ENCODE measurements at places on chromosomes 2 and 18.
A peak's percentile ranks its signal among the peaks of the same experiment; 100 is the strongest.

DNA sequence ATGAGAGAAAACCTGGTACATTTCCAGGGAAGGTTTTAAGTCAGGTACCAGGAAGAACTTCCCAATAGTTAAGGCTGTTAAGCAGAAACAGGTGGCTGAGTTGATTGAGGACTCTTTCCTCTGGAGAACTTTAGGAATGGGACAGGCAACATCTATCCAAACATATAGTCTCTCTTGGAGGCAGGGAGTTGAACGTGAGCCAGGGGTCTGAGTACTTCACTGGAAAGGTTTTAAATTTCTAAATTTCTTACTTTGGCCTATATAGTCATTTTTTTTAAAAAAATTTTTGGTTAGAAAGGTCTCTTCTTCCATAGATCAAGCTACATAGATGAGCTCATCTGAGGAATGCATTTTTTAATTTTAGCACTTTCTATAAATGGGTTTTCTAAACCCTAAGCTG is 261.4 kb upstream of the TCF4 start:
- DNase-seq = no peak

DNA sequence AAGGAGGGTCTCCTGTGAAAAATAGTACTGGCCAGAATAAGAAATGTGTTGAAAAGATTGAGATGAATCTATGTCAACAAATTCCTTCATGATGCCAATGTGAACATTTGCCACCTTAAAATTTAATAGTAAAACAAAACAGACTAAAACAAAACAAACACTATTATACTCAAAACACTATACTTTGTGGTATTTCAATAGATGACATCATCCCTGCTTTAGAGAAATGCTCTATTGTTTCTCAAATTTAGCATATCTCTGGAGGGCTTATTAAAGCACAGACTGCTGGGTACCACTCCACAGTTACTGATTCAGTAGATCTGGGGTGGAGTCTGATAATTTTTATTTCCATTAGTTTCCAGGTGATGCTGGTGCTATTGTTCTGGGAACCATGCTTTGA is 579.4 kb upstream of the FAM98A start:
- no peak for DNase-seq

GRCh38 chr2:68487773-68488355 is 20.5 kb downstream of the APLF start:
- DNase-seq = peak; percentile 61

GRCh38 chr2:241356871-241357260 is 781 bp downstream of the FARP2 start:
- DNase-seq = peak; percentile 19

- no peak for DNase-seq
Observed at GRCh38 chr2:212970132-212970531, 181.3 kb downstream of the IKZF2 start.

DNA sequence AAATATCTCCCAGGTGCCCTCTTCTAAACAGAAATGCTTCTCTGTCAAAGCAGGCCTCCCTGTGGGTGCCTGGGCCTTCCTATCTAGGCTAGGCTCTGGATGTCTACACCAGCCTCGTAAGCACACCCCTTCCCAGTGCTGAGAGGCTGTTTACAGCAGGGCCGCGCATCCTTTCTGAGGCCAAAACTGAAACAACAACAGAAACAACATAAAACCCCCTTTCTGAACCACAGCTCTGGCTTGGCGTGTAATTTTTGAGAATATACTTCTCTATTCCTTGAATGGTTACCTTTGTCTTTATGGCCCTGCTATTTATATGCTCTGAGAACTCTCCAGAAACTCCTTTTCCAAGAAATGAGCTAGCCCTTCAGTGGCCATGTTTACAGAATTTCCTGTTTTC is 118.4 kb downstream of the BCL2L11 start:
- DNase-seq = no peak

DNA sequence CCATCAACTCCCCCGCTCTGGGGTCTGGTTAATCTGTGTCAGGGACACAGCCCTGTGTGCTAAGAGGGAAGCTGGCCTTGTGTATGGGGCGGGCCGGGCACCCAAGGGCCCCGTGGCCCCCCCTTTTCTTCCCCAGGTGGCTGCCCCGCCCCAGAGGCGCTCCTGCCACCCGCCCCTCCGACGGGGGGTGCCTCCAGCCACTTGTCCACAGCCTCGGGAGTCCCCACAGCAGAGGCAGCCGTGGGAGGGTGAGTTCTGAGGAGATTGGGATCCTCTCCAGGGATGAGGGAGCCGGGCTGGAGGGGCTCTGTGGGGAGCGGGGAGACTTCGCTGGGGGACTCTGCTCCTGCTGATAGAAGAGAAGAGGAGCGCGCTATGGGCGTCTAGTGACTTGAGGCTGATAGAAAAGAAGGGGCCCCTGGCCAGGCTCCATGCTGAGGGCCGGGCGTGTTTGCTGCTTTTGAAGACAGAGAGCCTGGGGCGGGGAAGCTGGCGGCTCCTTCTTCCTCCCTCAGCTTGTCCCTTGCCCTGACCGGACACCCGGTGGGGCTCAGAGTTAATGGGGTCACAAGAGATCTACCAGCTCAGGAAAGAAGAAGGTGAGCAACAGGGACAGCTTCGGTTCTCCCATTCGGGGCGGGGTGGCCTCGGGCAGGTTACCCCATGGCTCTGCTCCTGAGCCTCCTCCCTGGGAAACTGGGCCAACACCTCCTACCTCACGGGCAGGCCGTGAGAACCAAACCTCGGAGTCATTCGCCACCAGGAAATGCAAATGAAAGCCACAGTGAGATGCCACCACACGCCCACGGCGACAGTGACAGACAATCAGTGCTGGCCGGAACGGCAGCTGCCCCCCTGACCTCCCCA is 89.4 kb upstream of the TAF1B start:
- no peak for DNase-seq

DNA sequence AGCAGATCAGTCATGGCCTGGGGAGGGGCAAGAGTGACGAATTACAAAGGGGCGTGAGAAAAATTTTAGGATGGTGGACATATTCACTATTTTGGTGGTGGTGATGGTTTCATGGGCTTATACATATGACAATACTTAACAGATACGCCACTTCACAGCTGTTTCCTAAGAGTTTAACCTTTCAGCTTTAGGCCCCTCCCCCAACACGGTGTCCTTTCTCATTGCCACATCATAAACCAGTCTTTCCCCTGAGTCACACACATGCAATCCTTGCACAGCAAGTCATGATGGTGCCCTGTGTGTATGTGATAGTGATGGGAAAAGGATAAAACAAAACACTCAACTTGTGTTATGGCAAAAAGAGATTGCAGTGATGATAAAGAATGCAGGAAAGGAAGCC is 47.6 kb upstream of the IL1R1 start:
- DNase-seq = peak; percentile 62

- no peak for DNase-seq
Observed at GRCh38 chr18:8856212-8856611, 150.9 kb downstream of the MTCL1 start.

DNA sequence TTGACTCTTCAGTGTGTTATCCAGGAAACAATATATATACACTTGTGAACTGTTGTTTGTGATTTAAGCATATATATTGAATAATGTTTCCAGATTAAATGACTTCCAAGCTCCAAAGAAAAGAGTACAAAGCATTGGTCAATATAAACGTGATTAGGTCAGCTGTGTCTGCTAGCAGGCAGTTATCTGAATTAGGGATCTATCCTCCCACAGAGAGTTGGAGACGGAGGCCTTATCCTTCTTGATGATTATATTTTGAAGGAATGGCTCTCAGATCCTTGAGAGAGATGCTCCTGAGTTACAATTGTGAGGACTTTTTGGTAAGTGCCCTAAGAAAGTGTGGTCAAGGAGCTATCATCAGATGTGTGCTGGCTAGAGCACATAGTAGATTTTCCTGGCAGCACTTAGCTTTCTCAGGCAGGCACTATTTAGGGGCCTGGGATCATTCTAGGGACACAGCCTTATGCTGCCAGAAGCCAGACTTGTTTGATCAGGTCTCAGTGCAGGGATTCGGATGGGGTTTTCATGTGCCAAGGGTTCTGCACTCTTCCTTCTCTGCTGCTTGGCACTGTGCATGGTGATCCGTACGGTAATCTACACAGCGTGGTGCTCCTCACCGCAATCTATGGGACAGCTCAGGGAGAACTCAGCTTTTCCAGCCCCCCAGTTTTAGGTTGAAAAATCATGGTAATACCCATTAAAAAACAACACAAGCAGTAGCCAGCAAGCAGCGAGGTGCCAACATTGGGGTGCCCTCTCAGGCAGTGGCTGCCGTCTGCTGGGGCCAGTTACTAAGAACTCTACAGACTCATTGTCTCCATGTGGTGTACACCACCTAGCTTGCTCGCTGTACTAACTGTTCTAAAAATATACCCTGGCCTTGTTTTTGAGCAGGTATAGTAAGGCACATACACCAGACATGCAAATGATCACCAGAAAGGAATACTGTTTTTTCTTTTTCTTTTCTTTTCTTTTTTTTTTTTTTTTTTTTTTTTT is 8.0 kb upstream of the ZDBF2 start:
- DNase-seq = no peak

GRCh38 chr18:10025711-10026670 is 112.2 kb downstream of the VAPA start:
- DNase-seq = no peak

DNA sequence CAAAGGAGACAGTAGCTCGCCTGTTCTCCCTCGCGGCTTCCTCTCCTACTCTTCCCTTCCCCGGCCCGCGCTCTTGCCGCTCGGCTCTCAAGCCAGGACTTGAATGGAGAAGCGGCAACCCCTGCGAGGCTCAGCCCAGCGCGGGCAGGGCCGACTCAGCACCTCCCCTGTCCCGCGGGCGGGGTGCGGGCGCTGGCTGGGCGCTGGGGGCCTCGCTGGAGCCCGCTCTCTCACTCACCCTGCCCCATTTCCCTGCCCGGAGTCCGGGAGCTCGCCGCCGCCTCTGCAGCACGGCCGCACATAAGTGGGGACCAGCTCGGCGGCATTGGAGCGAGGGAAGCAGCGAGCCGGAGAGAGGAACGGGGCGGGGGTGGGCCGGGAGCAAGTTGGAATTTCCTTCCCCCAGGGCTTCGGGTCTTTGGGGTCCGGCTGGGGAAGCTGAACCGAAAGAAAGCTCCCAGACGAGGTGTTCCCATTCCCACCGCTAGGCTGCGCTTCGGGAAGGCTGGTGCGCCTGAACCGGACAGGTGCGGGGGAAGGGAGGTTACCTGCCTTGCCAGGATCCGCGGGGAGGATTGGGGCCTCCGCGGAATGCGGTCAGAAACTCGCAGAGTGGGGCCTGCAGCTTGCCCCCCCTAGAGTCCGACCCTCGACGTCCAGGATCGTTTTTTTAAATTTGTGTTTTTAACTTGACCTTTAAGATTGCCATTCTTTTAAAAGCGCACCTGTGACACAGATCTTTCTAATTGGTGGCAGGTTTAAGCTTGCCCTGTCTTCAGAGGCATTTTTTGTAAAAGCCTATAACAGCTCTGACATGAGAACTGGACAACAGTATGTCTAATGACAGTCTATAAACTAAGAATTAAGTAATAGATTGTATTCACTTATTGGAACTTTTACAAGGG is at the start of gene COBLL1:
Gene COBLL1 (minus strand): TSS at position 105 of the 905 bp plus-strand sequence. CDS start 627 bp downstream, outside the sequence.
- peak; percentile 55 for DNase-seq

GRCh38 chr2:8534729-8535468 is 147.0 kb upstream of the ID2 start:
- DNase-seq = no peak

Data from RKO (cell line).